Activated naive CD8-positive, alpha-beta T cell treated with anti-CD3 and anti-CD28 coated beads, Interleukin-2, amount 10 ng/mL, durations not matched to agents 7 days and 5 days (primary cell): ENCODE measurements at places on chromosomes 16 and 17.

DNA sequence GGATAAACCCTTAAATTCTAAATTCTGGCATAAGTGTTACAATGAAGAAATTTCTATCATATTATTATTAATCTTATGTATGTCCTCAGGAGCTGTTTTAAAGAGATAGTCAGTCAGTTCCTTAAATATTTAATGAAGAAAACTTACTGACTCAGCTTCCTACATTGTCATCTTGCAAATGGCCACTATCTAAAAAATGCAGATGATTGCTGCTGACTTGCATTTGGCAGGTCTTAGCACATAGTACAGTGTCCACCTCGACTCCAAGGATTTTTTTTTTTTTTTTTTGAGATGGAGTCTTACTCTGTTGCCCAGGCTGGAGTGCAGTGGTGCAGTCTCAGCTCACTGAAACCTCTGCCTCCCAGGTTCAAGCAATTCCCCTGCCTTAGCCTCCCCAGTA lies 55.1 kb upstream of the CORO6 start:
- no peak for DNase-seq

GRCh38 chr17:51820252-51820651 lies 338.3 kb downstream of the CA10 start:
- DNase-seq: no peak

DNA sequence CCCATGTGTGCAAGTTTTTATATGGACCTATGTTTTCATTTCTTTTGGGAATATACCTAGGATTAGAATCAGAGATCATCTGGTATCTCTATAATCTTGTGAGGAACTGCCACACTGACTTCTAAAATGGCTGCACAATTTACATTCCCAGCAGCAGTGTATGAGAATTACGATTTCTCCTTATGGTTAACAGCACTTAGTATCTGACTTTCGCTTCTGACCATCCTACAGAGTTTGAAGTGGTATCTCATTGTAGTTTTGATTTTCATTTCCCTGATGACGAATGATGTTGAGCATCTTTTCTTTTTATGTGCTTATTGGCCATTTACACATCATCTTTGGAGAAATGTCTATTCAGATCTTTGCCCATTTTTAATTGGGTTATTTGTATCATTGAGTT lies 10.0 kb downstream of the C16orf96 start:
- DNase-seq: no peak

DNA sequence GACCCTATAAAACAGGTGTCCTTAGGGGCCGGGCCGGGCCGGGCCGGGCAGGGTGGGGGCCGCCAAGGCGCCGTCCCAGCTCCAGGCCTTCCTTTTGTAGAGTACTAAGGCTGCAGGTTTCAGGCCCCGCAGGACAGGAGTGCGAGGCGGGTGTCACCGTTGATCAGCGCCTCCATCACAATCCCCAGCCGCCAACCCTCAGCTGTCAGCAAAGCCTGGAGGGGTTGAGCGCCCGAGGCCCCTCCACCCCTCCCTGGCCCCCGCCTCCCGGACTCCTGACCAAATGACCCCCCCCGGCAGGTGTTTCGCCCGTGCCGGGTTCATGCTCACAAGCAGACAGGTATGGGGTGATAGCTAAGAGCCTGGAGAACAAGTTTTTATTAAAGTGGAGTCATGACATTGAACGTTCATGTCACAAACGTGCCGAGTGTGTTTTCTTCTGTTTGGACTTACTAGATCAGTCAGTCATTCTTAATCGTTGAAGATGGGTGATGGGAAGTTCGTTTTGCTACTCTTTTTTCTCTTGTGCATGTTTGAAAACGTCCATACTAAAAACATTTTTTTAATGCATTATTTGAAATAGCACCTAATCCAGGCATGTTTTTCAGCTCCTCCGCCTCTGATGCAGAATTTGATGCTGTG lies 534 bp downstream of the ARL2BP start:
- no peak for DNase-seq

DNA sequence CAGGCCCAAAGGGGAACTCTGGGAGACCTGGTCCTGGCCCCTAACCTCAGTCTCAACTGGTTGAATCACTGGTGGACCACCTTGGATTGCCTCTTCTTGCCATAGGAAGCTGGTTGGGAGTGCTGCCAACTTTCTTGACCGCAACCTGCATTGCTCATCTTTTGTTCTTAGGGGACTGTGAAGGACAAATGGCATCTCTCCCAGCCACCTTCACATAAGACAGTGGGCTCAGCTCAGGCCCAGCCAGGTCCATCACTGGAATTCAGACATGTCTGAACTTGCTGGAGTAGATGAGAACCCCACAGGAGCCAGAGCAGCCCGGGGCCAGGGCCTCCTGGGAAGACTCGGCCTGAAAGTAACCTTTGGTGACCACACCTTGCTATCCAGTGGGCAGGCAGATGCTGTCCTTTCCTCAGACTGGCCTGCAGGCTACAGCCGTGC lies 18.8 kb downstream of the ADORA2B start:
- no peak for DNase-seq

GRCh38 chr16:564690-565418 lies 2.0 kb upstream of the NHLRC4 start:
- DNase-seq: no peak

GRCh38 chr16:78503602-78504001 lies 404.1 kb downstream of the WWOX start:
- no peak for DNase-seq

- no peak for DNase-seq
These were observed 111.7 kb downstream of the MAP2K6 start for GRCh38 chr17:69525920-69526841.

GRCh38 chr17:57987581-57988300 lies at the start of gene VEZF1:
TSS of gene VEZF1 (minus strand) at chr17:57988254. CDS start at chr17:57988111, 143 bp downstream.
- DNase-seq: peak; percentile 90

GRCh38 chr16:67449336-67449735 lies 18.4 kb downstream of the HSD11B2 start:
- DNase-seq: no peak
